Peyer's patch (tissue), 4 donors: ENCODE measurements at places on chromosomes 7 and 10.

DNA sequence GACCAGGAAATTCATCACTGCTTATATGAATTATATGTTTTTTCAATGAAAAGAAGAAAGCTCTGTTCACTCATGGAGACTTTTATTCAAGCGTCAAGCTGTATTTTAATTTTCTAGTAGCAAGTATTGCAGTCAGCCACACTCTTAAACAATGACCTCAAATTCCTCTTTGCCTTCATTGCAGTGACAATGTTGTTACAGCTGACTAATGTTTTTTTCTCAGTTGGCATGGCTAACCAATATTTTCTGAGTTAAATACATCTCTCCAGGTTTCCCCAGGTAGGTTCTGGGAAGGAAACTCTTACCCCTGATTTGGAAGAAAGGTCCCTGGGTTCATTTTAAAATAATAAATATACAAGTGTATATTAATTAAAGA lies 241.5 kb downstream of the WDR11 start:
- no peak for DNase-seq

DNA sequence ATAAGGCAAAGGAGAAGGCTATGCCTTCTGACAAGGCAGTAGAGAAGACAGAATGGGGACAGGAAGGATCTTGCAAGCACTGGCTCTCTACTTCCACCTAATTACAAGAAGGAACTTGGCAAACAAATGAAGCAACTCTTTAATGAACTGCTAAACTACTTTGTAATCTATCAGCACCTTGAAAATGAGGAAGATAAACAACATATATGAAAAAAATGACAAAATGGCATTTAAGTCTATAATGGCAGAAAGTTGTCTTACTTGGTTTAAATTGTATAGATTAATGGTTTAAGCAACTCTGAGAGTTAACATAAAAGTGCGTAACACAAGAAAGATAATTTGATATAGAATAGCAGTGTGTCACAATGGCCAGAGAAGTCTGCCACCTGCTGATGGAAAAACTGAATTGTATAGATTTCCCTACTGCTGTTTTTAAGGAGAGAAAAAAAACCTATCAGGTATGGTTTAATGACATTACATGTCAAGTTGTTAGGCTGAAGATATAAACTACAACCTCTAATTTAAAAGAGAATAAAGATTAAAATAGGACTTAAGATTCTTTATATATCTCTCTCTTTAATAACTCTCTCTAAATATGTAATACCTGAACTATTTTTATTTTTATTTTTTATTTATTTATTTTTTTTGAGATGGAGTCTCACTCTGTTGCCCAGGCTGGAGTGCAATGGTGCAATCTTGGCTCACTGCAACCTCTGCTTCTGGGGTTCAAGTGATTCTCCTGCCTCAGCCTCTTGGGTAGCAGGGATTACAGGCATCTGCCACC lies 11.8 kb downstream of the NT5C3A start:
- no peak for DNase-seq

GRCh38 chr7:44114586-44115310 lies 8.6 kb downstream of the POLD2 start:
- DNase-seq = no peak

DNA sequence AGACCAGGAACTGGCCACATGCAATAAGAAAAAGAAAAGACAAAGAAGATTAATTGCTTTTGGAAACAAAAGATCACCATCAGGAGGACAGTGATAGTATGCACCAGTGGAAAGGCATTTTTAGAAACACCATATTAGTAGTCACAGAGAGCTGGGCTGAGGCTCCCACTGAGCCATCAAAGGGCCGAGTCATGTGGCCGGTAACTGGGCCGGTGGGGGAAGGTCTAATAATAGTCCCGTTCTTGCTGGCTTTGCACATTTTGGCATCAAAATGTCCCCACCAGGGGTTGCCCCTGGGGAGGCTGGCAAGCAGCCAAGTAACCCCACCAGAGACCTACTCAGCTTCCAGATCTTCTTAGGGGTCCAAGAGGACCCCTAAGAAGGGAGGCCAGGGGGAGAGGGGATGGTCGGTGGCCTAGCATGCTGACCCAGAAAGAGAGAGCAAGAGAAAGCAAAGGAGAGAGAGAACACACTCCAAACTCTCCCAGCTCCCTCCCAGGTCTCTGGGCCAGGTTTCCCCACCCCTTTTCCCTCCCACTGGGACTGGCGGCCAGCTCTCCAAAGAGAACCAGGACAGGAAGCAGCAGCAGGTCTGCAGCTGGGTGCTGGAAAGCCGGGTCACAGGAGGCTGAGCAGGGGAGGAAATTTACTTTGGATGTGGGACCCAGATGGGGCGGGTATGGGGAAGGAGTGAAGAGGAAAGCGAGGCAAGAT lies 70.2 kb upstream of the FGFR2 start:
- DNase-seq = no peak

- DNase-seq = no peak
These were observed 152.5 kb downstream of the SORCS1 start for GRCh38 chr10:107011992-107012391.

DNA sequence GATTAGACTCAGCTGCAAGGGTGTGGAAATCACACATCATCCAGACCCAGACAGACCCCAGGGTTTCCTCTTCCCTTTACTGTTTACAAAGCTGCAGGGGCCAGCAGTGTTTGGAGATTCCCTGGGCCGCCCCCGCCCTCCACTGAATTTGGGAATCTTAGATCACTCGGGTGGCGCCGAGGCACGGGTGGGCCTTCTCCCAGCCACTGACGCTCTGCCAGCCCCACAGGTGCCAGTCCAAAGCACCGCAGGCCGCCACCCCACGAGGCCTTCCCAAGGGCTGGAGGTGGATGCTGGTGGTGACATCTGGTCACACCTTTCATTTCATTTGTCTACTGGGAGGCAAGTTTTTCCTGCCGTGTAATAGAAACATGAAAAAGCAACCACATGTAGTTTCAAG lies 439.4 kb upstream of the FOXK1 start:
- DNase-seq = no peak

DNA sequence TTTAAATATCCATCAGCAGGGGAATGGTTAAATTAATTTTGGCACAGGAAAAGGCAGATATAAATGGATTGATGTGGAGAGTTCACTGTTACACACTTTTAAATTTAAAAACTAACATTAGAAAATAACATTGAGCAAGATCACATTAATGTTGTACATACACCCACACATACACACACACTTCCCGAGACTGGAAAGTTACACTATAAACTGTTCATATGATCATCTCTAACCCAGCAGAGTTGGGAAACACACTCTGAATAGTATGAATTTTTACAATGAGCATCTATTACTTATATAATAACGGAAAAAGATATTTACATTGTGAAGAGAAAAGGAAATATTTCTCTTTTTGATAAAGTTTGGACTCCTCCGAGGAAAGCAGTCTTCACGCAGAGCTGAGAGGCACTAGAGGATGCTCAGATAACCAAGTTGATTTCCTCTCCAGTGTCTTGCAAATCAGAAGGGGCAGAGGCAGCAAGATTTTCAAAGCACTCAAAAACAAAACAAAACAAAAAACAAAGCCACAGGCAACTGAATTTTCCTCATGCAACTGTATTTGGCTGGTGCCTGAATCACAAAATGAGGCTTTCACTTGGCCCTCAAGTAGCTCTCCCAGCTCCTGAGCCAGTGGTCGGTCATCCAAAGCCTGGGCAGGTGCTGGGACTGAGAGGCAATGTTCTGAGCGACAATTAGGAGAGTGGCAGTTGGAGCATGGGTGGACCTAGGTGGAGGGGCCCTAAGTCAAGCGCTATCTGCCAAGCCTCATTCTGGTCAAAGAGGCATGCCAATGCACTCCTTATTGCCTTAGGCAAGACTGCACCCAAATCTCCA lies 10.5 kb upstream of the GATAD1 start:
- no peak for DNase-seq

DNA sequence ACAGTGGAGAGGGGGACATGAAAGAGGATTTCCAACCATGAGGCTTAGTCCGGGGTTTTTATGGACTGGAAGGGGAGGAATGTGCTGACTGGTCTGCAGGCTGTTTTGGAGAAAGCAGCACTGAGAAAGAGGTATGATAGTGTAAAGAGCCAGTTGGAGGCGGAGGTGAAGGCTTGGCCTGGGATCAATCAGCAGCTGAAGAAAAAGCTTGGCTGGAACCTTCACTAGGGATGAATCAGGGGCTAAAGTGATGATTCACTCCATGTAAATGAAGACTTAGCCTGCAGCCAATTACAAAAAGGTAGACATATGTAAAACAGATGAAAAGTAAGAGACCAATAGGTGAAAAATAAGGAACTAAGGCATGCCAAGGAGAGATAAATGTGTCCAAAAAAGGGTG lies 1382.6 kb downstream of the GATA3 start:
- no peak for DNase-seq

DNA sequence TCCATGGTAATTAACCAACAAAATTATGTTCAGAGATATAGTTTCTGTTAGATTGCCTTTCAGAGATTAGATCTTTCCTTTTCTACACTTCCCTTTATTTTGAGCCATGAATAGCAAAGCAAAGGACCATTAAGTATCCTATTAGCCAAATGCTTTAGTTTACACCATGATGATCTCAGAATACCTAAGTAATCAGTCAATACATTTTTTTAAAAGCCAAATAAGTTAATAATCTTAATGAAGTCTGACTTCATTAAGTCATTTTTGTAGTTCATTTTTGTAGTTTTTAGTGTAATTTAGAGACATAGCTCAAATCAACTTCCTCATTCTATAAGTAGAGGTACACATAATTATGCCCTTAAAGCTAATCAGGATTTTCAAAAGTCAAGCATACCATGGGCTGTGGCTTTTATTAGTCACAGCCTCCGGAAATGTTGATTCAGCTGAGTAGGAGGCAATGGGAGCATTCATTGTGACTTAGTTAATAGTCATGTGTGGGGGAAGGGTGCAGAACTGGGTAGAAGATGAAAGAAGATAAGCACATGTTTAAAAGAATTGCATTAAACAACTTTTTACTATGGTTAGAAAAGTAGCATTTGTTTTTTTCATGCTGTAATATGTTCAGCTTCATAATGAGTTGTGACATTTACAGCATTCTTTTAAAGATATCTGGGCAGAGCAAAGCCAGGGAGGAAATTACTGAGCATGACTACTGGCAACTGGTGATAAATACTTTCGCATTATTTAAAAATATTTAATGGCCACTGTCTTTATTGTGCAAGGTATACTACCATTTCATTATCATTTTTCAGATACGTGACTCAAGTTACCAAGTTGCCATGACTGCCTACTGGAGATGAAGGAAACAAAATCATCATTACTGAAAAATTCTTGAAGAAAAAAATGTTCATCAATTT lies 57.3 kb upstream of the CCDC71L start:
- peak; percentile 62 for DNase-seq

DNA sequence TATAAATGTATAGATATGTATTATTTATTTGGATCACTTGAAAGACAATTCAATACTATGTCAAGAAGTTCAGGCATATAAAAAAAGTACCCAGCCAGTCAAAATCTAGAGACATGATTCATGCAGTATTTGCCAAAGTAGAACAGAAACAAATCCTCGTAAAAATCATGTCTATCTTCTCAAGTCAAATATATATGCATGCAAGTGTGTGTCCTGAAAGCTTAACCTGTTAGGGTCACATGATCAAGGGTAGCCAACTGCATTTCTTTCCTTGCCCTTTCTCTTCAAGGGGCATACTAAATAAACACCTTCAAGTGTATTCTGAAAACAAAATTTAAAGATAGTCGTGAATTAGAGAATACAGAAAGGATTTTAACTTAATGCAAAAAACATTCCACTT lies 107.0 kb downstream of the HIBADH start:
- no peak for DNase-seq

GRCh38 chr7:20504060-20504459 lies 111.4 kb upstream of the ABCB5 start:
- DNase-seq = no peak

GRCh38 chr7:130298544-130299326 lies 5.8 kb downstream of the CPA4 start:
- DNase-seq = no peak

DNA sequence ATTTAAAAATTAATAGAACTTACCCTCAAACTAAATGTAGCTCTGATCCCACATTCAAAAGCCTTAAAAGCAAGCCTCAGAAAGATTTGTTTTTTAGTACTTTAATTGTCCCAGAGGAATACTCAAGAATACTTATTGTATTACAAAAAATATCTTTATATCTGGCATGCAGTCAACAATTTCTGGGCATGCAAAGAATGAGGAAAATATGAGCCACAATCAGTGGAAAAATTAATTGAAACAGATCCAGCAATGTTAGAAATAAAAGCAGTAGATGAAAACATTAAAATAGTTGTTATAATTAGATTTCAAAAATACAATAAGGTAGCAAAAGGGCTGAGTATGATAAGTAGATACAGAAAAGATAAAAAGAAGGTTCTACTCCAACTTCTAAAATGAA lies 154.7 kb downstream of the PON1 start:
- DNase-seq = no peak

DNA sequence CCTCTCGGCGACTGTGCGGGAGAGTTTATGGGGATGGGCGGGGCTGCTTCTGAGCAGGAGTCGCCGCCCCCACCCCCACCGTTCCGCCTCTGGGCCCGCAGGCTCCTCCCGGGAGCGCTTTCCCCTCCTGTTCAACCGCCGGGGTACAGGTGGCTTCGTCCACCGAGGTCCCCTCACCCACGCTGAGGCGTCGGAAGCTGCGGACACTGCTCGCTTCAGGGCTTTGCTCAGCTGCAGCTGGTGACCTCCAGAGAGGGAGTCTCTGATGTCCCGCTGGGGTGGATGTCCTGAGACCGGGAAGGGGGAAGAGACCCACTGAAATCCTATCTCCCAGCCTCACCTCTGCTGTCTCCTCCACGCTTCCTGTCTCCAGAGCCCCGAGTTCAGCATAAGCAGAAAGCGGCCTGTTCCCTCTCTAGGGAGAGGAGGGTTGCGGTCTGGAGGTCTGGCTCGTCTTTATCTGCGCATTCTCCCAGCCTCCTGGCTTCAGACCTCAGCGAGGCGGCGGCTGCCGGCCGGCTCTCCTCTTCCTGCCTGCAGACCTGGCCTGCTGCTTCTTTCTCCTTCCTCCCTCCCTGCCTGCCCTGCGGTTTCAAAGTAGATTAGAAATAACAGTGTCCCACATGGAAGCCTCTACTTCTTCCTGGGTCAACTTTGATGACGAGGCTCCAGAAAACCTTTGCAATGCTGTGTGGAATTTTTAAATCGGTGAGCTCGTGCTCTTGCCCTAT lies 1.8 kb downstream of the CYP2E1 start:
- DNase-seq = no peak

GRCh38 chr7:87482115-87482514 lies 6.6 kb upstream of the ABCB4 start:
- no peak for DNase-seq

DNA sequence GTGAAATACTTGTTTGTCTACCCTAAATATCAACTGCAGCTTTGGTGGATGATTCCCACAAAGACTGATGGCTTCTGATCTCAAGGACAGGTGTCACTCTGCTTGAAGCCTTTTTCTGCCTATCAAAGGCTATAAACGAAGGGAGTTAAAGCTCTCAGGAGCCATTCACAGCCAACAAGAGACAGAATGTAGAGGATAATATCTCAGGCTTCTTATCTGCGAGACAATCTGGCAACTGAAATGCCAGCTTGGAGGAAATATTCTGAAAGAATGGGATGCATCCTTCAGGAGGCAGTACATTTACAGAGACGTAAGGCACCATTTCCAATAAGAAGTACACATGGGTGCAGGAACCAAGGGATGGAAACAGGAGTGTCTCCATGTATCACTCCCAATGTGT lies 549.4 kb downstream of the GPAM start:
- no peak for DNase-seq

GRCh38 chr10:4847561-4848355 lies 21.8 kb downstream of the AKR1E2 start:
- no peak for DNase-seq

GRCh38 chr10:970311-971149 lies 17.7 kb upstream of the GTPBP4 start:
- DNase-seq = no peak
